ENCODE measurements at places on chromosomes 6 and 20.

- no peak for DNase-seq
Measured at GRCh38 chr20:51970858-51971257, 168.5 kb upstream of the SALL4 start.

DNA sequence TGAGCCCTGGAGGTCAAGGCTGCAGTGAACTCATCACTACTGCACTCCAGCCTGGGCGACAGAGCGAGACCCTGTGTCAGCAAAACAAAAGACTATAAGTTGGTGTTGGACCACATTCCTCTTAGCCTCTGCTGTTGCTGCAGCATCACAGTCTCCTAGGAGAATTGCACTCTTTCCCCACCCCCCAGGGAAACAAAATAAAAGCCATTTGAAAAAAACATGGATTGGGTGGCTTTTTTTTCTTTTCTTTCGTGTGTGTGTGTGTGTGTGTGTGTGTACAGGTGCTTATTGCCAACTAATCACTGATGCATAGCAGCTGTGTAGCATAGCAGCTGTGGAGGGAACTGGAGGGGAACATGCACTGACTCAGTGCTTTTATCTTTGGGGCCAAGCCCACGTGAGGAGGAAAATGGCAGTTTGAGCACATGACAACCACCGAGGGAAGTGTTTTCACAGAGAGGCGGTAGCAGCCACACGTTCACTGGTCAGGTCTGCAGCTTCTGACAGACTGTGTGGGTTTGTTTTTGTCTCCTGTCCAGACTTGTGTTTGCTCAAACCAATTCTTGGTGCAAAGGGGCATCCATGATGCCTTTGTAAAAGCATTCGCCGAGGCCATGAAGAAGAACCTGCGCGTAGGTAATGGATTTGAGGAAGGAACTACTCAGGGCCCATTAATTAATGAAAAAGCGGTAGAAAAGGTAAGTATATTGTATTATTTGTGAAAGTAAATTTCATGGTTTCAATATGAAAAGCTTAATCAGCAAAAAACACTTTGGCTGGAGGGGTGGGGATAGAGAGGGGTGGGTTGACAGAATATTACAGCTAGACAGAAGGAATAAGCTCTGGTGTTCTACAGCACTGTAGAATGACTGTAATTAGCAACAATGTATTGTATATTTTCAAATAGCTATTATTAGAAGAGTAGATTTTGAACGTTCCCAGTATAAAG, 27.7 kb downstream of the ALDH5A1 start:
- DNase-seq, result no peak

DNA sequence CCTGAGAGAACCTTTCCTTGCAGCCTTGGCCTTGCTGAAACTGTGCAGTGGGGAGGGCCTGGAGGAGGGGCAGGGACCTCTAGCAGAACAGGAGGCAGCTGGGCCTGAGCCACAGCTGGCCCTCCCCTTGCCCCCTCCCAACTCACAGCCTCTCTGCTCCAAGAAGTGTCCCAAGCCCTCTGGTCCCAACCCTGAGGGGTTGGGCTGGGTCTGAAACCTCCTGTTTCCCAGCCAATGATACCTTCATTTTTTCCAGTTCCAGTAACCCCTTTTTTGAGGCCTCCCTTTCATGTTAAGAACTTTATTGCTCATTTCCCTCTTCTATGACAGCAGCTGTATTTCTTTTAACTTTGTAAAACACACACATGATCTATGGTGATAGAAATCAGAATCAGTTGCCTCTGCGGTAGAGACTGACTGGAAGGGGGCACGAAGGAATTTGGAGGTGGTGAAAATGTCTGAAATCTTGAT, 17.9 kb upstream of the ARMC12 start:
- DNase-seq, result peak; percentile 42

GRCh38 chr20:58868795-58869194, 16.3 kb downstream of the GNAS start:
- DNase-seq, result no peak

- no peak for DNase-seq
Measured at GRCh38 chr6:47915017-47915416, 133.2 kb downstream of the OPN5 start.

- DNase-seq, result no peak
Measured at GRCh38 chr6:35136185-35136584, 5.0 kb downstream of the TCP11 start.

DNA sequence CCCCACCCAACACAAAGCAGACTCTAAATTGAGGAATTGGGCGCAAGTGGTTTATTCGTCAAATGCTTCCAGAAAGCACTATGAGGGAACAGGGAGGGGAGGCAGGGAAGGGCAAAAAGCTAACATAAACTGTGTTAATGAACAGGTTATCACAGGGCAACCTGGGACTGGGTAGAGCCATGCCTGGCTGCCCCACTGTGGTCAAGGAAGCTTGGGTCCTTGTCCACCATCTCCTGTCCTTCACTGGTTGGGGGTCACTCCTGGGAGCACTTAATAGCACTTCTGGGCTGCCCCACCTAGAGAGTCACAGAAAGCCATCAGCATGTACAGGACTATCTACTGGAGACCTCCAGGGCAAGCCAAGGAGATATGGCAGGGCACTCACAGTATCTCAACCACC, 102.3 kb downstream of the LINC00237 start:
- no peak for DNase-seq

- no peak for DNase-seq
Measured at GRCh38 chr20:21862956-21863355, 157.5 kb downstream of the PAX1 start.

DNA sequence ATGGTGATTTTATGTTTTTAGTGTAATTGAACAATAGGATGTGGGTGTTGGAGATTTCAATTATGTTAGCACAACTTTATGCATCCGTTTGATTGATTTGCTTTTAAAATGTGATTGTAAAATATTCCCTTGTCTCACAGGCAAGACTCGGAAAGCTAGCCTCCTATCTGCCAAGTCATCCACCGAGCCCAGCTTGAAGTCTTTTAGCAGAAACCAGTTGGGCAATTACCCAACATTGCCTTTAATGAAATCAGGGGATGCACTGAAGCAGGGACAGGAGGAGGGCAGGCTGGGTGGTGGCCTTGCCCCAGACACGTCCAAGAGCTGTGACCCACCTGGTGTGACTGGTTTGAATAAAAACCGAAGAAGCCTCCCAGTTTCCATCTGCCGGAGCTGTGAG, 200.9 kb downstream of the SASH1 start:
- no peak for DNase-seq

DNA sequence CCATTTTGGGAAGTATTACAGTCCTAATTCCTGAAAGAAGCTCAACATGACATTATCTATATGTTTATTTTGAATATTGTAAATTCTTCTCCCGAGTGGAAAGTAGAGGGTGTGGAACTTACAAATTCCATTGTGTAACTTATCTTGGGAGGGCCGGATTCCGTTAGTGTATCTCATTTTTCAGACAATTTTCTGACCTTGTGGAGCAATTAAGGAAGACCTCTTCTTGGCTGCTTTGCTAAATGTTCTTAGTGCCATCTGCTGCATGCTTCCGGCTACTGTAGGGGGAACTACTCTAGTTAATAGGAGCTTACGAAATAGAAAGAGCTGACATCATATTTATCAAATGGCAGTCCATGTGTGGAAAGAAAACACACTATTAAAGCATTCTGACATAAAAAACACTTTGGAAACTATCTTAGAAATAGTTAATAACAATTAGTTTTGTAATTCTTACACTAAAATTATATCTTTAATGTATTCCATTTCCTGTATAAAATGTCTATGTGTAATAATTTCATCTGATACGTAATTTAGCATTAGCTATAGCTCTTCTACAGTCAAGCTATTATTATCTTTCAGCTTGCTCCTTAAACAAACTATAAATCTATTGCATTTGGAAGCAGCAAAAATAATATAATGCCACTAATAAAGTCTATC, 41.5 kb upstream of the KCNQ5 start:
- DNase-seq, result no peak

- DNase-seq, result no peak
Measured at GRCh38 chr6:42226161-42226611, 8.5 kb upstream of the MRPS10 start.

DNA sequence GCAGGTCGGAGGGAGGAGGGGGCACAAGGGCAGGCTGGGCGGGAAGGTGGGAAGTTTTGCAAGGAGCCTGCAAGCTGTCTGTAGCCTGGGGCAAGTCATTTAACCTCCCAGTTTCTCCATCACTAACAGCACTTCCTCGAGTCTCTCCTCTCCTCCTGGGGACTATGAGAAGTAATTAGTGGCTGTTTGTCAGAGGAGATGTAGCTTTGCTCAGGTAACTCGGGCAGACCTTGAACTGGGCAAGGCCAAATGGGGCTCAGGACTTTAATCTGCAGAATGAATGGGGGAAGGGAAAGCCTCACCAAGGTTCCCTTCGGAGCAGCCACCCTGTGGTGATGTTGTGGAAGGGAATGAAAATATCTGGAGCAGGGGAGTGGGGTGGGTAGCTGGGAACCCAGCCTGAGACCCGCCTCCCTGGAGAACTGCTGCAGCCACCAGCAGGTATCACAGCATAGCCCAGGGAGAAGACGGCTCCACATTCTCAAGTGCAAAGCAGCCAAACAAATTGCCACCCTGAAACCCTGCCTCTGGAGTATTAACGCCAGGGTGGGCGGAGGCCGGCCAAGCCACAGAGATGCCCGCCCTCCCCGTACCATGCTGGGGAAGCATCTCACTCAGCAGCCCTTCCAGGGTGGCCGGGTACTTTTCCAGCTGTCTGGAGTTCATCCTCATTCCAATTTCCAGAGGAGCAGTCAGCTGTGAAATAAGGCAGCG, 6.1 kb upstream of the LEMD2 start:
- no peak for DNase-seq

DNA sequence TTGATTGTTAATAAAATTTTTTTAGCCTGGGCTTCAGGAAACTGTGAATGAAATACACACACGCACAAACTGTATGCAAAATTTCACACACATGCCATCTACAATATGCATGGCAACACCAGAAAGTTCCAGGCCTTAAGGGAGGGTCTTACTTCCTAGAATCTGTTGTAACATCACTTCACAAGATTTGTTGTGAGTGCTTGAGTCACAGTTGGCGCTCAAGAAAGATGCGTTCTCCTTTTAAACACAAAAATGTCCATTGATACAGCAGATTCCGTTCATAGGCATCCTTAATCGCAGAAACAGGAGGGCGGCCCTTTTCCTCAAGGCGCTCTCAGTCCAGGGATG, 485 bp upstream of the RTF2 start:
- DNase-seq, result no peak

DNA sequence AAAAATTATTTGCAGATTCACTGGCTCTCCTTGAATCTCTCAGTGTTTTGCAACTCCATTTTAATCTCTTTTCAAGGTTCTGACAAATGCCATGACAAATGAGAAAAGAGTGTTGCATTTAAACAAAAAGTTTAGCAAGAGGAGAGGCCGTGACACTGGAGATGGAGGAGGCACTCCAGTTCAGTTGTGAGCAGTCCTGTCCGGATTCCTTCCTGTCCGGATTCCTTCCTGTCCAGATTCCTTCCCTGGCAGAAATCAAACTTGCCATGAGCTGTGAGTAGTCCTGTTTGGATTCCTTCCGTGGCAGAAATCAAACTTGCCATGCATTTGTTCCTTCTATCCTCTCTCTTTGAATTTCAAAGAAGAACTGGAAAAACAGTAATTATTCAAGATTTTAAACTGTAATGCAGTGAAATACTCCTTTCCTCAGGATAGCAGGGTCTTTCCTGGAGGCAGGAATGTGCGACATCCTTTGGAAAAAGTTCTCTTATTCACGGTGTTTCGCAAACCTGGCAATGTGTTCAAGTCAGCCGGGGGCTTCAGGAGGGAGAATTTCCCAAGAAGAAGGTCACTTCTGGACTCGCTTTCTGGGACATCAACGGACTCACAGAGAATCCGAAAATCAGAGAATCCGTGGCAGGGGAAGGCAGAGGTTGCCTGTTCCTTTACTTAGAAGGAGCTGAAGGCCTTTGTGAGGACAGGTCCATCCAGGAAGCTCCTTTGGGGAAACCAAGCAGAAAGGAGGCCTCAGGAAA, 48.7 kb upstream of the DACT2 start:
- DNase-seq, result no peak

DNA sequence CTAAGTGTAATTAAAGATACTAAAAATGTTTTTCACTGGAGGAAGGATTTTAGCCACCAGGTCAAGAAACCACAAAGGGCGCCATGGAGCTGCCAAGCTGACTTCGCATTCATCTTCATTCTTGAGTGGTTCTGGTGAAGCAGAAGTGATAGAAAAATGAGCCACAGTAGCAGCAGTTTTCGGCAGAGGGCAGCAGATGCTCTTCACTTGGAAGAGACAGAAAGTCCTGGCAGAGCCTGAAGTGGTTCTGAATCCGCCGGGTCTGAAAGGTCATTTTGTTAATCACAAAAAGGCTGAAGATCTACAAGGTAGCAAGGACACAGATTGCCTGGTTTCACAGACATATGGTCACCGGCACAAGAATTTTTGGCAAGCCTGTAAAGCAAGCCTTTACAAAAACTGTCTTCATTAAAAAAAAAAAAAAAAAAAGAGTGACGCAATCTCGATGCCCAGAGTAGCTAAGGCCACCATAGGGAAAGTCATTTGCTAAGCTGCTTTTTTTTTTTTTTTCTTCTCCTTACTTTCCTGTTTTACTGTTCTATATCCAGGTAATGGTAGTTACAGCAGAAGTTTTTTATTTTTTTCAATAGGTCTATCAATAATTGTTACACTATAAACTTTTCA, 345.1 kb upstream of the AGPAT4 start:
- DNase-seq, result no peak

- DNase-seq, result no peak
Measured at GRCh38 chr6:44333273-44333919, 9.1 kb upstream of the SPATS1 start.

GRCh38 chr6:1686117-1687098, 76.7 kb downstream of the FOXC1 start:
- no peak for DNase-seq

GRCh38 chr6:141659582-141659981, 473.1 kb upstream of the GJE1 start:
- DNase-seq, result no peak

GRCh38 chr6:44270526-44271405, 516 bp downstream of the TMEM151B start:
- DNase-seq, result no peak

GRCh38 chr6:54892831-54893230, 46.3 kb downstream of the FAM83B start:
- no peak for DNase-seq

All from uterus (tissue), 4 donors.